GDM1 (cell line): ENCODE measurements at places on chromosomes 1 and 21.

DNA sequence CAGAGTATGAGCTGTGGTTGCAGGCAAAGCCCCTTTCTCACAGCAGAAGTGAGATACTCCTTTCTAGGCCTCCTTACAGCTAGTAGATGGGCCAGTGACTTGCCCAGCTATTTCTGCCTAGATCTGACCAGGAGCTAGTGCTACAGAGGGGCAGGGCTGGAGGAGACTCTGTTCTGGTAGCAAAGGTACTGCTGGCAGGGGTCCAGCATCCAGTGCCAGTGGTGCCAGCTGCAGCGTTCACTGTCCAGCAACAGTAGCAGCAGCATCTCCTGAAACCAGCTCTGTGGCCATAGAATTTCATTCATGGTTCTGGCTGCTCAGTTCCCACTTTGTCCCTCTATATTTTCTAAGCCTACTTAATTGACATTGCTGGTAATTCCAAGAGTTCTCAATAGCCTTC, 62.5 kb upstream of the CNN3 start:
- no peak for DNase-seq

DNA sequence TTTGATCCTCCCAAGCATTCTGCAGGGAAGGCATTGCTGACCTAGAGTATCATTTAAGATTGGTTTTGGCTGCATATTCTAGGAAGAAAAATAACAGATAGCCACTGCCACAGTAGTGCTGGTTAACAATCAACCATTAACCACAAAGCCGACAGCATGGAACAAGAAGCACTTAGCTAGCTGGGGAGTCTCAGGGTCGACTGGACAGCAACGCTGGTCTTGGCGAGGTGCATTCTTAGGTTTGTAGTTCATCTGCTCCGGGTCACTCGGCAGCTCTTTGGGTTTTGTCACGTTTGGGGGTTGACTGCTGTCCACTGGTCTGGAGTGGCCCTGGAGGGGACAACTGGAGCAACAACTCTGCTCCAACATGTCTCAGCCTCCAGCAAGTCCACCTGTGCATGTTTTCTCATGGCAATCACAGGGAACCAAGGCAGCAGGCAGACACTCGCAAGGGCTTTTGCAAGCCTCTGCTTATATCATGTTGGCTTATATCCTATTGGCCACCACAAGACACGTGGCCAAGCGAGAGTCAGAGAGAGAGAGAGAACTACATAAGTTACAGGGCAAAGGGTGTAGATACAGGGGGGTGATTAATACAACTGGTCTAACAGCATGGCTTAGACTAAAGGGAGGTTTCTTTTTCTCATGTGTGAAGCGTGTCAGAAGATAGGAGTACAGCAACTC, 99.5 kb downstream of the LACTBL1 start:
- no peak for DNase-seq

GRCh38 chr1:86069757-86070145, 86.8 kb downstream of the COL24A1 start:
- DNase-seq, result no peak

DNA sequence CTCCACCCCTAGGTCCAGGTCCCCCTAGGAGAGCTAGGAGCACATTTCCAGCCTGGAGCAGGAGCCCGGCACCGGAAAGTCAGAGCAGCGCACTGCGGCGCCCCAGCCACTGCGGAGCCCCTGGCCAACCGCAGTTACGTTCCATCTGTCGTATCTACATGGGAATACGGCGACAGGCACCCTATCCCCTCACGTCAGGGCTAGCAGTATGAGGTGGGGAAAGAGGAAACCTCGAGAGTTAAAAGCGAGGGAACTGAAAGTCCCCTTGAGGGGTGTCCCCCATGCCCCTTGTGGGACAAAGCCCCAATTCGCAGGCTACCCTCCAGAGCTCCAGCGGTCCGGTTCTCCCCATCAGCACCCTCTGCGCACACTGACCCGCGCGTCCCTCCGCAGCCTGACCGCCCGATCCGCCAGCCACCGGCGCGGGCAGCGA, 995 bp downstream of the COLGALT2 start:
- DNase-seq, result no peak

GRCh38 chr1:20476265-20477038, 9.6 kb downstream of the CAMK2N1 start:
- DNase-seq, result no peak

GRCh38 chr1:31703431-31704270, at the start of gene COL16A1:
TSS of gene COL16A1 (minus strand) at chr1:31704017. CDS start at chr1:31702193, 1,824 bp downstream.
- DNase-seq, result no peak

- DNase-seq, result no peak
Observed at GRCh38 chr1:225909477-225909876, 14.6 kb downstream of the PYCR2 start.

GRCh38 chr1:55848906-55849305, 633.7 kb upstream of the USP24 start:
- no peak for DNase-seq

- DNase-seq, result no peak
Observed at GRCh38 chr1:192958871-192959270, 100.3 kb downstream of the UCHL5 start.

DNA sequence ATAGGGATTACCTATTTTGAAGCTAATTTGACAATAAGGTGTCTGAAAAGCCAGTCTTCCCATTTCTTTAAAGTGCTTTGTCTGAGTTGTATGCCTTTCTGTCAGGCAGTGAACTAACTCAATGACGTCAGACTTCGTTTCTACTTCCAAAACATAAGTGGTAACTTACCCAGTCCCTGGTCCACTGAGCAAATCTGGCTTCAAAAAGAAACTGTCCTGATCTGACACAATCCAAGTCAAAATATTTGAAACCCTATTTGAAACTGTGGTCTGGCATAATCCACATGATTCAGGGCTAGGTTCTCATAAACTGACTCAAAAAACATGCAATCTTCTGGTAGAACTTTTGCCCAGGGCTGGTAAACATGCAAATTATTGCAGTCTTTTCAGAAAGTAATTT, 34.0 kb downstream of the DIRAS3 start:
- DNase-seq, result no peak

DNA sequence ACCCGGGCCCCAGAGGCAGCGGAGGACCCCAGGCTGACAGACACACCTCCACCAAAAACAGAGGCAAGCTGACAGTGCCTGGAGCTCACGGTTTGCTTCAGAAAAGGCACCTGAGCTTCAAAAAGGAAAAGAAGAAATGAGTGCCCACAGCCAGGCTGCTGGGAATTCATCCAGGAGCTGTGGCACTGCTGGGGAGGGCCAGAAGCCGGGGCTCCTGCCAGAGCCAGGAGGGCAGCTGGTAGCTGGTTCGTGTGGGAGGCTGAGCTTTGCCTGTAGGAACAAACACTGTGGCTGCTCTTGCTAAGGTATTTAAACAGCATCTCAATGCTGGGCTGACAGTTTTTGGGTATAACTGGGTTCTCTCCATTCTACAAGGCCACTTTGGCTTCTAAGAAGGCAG, 19.5 kb downstream of the KCNJ6 start:
- no peak for DNase-seq

- DNase-seq, result no peak
Observed at GRCh38 chr1:6095511-6096242, 50.0 kb downstream of the KCNAB2 start.

DNA sequence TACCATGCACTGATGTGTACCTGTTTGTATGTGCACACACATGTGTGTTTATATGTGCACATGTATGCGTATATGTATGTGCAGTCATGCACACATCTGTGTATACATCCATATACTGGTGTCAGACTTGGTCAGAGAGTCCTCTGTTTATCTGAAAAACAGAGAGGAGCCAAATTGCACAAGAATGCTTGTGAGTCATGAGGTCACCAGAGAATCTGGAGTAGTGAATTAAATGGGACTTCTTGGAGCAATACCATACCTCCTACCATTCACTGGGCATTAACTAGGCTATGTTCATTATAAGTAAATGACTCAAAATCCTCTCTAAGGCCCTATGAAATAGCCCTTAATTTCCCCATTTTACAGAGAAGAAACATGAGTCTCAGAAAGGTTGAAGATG, 272.1 kb upstream of the C1orf87 start:
- no peak for DNase-seq

GRCh38 chr1:61506944-61507500, 217.9 kb downstream of the TM2D1 start:
- DNase-seq, result no peak

- DNase-seq, result peak; percentile 65
Observed at GRCh38 chr1:89799495-89799894, 21.3 kb upstream of the LRRC8D start.
